Ecto neural progenitor cell (in vitro differentiated cells): ENCODE measurements at places on chromosomes 5 and 9.

- no peak for DNase-seq
Observed at GRCh38 chr9:105832096-105832710, 137.9 kb downstream of the TMEM38B start.

- no peak for DNase-seq
Observed at GRCh38 chr5:178293400-178293799, 60.8 kb upstream of the PHYKPL start.

DNA sequence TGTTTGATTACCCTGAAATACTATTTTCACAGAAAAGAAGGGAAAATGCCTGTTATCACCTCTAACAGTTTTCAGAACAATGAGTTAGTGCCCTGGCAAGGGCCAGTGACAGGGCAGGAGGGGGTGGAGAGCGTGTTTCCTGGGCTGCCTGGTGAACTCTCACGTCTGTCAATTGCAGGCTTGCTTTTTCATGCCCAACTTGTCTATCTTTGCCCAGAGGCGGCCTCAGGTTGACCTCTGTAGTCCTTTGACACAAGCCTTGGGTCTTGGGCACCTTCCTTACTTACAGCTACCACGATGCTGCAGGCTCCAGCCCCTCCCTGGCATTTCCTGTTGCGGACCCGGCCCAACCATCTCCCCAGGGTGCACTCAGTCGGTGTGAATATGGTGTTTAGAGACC lies 2.2 kb upstream of the CEL start:
- DNase-seq, result no peak

DNA sequence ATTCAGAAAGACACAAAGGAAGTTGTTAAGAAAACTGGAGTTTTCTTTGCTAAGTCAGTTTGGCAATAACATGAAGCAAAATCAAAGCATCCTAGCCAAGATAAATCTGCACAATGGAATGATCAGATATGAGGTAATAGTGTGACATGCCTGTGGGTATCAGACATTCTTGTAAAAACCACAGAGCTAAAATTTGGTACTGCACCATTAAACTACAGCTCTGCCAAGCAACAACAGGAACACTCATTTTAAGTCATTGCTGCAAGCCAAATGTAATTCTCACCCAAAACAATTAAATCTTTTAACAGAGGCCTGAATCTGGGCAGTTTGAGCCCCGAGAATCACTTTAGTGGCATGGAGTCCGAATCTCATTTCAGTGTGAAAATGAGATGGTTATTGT lies 96.6 kb downstream of the VCAN start:
- no peak for DNase-seq

DNA sequence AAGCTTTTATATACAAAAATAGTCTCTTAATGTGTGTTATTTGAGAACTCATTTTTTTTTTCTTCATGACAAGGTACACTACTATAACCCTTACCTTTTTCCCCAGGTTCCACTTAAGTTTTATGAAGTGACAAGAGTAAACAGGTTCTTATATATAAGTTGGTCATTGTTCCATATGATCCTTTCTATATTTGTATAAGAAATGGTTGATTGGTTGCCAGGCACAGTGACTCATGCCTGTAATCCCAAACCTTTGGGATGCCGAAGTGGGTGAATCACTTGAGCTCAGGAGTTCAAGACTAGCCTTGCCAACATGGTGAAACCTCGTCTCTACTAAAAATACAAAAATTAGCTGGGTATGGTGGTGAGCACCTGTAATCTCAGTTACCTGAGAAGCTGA lies 108.3 kb downstream of the PCSK1 start:
- no peak for DNase-seq

DNA sequence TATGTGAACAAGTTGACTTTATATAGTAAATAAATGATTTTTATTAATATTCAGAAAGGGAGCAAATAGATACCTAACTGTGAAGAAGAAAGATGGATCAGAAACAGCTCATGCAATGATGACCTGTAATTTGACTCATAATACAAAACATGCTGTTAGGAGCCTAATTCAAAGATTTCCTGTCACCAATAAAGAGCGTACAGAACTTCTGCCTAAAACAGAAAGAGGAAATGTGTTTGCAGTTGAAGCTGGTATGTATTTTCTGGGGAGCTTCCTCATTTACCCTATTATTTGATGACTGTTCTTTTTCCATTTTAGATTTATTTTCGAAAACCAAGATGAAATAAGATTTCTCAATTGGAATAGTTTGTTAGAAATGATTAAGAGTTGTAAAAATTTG lies 11.4 kb downstream of the YTHDC2 start:
- DNase-seq, result no peak

GRCh38 chr5:89697581-89697980 lies 712.0 kb downstream of the CETN3 start:
- no peak for DNase-seq

GRCh38 chr5:1763548-1763911 lies 36.1 kb downstream of the MRPL36 start:
- peak; percentile 68 for DNase-seq

GRCh38 chr9:92185681-92186080 lies 70.5 kb upstream of the SPTLC1 start:
- DNase-seq, result no peak

DNA sequence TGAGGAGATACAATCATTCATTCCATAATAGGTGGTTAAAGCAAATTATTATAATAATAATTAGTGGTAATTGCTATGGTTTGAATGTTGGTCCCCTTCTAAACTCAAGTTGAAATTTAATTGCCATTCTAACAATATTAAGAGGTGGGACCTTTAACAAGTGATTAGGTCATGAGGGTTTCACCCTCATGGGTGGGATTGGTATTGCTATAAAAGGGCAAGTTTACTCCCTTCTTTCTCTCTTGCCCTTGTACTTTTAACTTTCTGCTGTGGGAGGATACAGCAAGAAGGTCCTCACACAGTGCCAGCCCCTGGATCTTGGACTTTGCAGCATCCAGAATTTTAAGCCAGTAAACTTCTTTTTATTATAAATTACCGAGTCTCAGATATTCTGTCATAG lies 101.9 kb upstream of the PARP8 start:
- DNase-seq, result no peak

DNA sequence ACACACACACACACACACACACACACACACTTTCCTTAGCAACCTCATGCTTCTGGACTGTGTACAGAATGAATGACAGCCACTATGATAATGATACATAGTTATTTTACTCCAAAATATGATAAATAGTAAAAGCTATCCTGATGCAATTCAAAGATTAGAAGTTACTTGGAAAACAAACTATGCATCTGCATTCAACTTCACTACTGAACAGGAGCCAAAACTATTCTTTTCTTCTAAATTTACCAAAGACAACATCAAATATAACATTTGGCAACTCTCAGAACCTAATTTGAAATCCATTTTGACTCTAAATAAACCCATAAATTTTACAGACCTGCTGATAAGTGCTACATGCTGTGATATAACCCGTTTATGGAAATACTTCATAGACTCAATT lies 33.3 kb downstream of the GLIS3 start:
- DNase-seq, result no peak

- no peak for DNase-seq
Observed at GRCh38 chr5:39022151-39022550, 52.0 kb downstream of the RICTOR start.

DNA sequence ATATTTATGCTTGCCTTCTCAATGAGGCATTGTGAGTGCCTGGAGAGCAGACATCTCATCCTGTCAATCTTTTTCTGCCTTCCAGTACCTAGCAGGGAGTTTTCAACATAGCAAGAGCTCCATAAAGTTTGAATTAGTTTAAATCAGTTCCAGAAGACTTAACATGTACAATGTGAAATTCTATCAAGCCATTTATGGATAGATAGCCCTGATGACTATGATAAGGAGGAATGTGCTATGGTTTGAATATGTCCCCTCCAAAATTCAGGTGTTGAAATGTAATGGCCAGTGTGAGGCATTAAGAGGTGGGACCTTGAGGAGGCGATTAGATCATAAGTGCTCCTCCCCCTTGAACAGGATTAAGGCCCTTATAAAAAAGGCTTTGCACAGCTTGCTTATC lies 306.9 kb upstream of the SMARCA2 start:
- DNase-seq, result no peak

GRCh38 chr9:103427696-103428095 lies 432.6 kb downstream of the CYLC2 start:
- no peak for DNase-seq

- DNase-seq, result no peak
Observed at GRCh38 chr5:146440870-146441495, 6.2 kb upstream of the TCERG1 start.

GRCh38 chr5:73155271-73156222 lies 17.4 kb upstream of the TMEM174 start:
- no peak for DNase-seq

- DNase-seq, result no peak
Observed at GRCh38 chr9:81851340-81851739, 76.9 kb upstream of the SPATA31D4 start.

- DNase-seq, result no peak
Observed at GRCh38 chr5:133983674-133984073, 15.2 kb upstream of the C5orf15 start.

DNA sequence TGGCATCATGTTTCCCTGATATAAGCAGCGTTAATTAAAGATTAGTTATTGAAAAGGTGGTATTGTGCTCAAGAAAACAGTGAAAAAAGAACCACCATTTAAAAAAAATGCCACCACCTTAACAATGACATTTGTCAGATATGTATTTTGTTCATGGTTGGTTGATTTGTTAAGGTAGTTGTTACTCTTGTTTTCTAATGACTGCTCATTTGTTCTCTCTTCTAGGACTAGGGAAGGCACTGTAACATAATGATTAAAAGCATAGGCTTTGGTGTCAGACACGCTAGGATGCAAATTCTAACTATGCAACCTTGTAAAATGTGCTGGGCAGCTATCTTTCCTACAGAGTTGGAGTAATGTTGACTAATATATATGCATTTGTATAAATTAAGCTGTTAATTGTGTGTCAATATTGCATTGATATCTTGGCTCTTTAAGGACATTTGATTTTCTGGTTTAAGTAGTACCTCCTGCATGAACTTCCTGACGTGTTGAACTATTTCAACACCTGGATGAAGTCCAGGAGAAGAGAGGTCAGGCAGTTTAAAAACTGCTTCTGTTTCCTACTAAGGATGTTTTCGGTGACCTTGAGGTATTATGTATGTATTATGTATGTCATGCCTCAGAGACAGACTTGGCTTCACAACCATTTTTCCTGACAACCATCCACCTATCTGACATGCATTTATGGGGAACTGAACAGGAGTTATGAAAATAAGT lies 77.8 kb downstream of the MUSK start:
- DNase-seq, result no peak

DNA sequence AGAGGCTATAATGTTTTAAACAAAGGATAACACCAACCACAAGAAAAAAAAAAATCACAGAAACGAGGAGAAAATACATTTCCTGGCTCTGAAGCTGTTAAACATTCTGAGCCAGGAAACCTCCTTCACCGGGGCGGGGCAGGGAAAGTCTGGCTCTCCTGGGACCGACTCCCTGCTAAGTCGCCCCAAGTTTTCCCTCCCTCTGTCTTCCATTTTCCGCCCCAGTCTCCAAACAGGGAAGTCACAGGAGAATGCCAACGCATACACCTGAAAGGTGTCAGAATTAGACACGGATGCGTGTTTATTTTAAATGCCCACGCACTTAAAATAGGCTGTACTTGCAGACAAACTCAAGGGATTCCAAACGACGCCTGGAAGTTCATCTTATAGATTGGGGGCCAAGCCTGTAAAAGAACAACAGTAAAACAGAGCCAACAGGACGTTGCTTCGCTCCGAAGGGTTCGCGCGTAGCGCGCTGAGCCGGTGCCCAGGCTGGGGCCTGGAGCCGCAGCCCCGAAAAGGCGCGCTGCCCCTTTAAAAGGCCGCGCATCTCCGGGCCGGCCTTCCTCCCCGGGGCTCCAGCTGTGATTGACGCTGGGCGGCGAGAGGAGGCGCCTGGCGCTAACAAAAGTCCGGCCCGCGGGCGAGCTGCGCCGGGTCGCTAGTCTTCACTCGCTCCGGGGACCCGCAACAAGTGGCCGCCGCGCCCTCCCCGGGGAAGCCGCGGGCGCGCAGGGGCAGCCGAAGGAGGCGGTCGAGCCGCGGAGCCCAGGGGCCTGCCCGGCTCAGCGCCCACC lies at the start of gene FBXL7:
FBXL7 (plus strand) TSS at position 653 of the 797 bp plus-strand sequence.
- DNase-seq, result peak; percentile 86

DNA sequence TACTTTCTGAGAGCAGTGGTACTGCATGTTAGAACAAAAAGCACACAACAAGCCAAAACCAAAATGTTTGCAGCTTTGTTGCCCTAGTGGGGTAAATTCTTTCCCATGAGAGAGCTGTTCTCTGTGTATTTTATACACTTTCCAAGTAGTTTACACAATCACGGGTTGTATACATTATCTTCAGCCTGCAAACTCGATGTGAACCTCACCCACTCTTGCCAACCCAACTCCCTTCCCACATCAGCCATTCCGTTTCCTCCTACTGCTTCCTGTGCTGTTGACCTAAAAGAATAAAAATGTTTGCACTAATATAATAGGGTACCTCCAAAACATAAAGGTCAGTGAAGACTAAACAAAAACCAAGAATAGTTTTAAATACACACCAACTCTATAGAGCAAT lies 47.0 kb downstream of the IQGAP2 start:
- no peak for DNase-seq

DNA sequence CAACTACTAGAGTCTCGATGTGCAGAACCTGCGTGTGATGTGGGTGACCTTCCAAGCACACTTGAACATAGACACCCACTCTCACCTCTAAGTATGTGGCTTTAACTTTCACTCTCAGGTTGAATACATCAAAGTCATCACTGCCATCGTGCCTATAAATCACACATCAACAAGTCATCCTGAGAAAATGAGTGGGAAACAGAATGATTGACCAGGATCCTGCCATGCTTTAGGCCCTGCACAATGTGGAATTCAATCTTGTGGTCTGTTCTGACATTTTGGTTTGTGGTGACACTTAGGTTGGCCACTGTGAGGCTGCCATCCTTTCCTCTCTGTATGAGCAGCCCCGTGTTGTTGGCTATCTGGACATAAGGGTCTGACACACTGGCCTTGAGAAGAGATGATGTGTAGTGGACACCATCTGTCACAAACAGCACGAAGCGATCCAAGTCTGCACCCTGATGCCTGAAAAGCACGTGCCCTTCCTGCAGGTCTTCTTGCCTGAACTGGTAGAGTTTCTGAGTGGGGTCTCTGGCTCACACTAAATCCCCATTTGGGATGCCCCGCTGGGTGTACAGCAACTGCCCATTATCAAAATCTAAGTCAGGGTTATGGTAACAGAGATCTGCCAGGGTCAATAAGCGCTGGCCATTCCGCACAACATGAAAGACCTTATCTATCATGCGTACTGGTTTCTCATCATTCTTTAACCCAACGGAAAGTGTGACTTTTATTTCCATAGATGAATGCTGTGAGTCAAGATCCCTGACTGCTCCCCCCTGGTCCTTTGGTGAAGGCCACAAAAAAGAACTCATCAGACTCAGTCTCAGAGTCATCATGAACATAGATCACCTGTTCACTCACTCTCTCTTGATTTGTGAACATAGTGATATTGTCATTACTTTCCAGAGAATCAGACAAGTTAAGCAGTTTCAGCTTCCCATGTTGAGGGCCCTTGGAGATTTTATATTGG lies 116.6 kb downstream of the ESM1 start:
- no peak for DNase-seq

- peak; percentile 82 for DNase-seq
Observed at GRCh38 chr5:19987612-19988361, at the start of gene CDH18. CDH18 (minus strand) TSS chr5:19988200; CDS start chr5:19838986, 149,214 bp downstream.
